NCI-H524 (cell line): ENCODE measurements at places on chromosomes 2 and 18.

DNA sequence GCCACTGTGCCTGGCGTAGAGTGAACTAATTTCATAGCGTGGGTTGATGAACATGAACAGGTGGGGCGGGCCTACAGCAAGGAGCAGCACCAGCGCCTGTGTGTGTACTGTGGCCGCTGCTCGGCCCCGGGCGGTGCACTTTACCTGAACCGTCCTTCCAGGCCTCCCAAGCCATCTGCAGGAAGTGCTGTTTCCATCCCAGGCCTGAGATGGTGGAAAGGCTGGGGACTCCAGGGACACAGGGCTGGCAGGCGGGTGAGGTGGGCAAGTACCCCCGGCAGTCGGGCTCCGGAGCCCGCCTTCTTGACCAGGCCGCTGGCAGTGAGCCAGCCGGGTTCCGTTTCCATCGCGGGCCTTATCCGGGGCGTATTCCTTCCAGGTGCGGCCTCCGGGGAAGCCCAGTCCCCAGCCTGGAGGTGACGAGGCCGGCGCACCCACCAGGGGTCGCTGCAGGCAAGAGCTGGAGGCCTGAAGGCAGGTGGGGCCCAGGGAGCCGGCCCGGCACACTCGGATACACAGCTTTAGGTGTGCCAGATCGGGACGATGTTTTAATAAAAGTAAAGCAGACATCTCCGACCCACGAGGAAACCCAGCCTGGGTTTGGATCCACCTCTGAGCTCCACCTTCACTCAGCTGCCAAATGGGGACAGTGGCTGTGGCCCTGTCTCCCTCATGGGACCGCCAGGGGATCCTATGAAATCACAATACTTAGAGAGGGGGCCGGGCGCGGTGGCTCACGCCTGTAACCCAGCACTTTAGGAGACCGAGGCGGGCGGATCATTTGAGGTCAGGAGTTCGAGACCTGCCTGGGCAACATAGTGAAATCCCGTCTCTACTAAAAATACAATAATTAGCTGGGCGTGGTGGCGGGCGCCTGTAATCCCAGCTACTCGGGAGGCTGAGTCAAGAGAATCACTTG is 22.7 kb upstream of the PDIA6 start:
- DNase-seq: peak; percentile 83

- no peak for DNase-seq
These were observed 22.2 kb downstream of the XRCC5 start for GRCh38 chr2:216131175-216131926.

GRCh38 chr2:233331536-233331935 is 22.8 kb upstream of the DGKD start:
- DNase-seq: no peak

GRCh38 chr2:234911271-234911670 is 40.5 kb upstream of the SH3BP4 start:
- no peak for DNase-seq

GRCh38 chr2:27638037-27638637 is 9.3 kb downstream of the GPN1 start:
- DNase-seq: no peak

GRCh38 chr2:26723991-26724750 is 31.6 kb downstream of the KCNK3 start:
- peak; percentile 31 for DNase-seq

DNA sequence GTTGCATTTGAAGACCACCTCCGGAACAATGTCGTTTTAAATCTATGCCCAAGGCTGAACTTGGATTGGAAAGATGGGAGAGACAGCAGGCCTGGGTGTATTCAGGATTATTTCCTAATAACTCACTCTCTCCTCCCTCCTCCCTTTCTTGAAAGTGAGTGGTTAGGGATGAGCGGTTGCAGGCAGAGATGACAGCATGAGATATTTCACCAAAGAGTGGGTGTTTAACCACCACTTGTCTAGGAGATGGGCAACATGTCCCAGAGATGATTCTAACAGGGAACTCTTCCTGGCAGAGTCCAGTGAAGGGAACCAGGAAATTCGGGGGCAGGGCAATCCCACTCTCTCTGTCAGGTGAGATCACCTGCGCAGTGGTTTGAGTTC is 123.2 kb downstream of the KCTD1 start:
- no peak for DNase-seq

GRCh38 chr2:54568876-54569321 is 112.8 kb downstream of the SPTBN1 start:
- no peak for DNase-seq

GRCh38 chr2:69959425-69959824 is 2.0 kb downstream of the ASPRV1 start:
- DNase-seq: no peak

- peak; percentile 93 for DNase-seq
These were observed 122.9 kb downstream of the ZNF521 start for GRCh38 chr18:25229081-25229480.

GRCh38 chr2:233174137-233174536 is 77.3 kb upstream of the ATG16L1 start:
- DNase-seq: no peak

- no peak for DNase-seq
These were observed 1.0 kb upstream of the PEX13 start for GRCh38 chr2:61016392-61017002.

DNA sequence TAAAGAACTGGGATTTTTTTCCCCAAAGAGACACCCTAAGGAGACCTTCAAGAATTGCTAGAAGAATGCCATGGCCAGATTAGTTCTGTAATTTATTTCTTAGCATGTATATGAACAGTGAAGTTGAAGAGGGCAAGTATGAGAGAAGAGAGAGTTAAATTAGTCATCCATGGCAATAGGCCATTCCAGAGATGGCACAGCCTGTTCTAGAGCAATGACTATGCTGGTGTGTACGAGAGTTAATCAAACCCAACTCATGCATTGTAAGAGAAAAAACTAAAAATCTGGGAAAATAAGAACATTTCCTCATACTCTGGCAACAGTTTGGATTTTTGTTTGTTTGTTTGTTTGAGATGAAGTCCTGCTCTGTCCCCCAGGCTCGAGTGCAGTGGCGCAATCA is 112.1 kb upstream of the PIK3C3 start:
- no peak for DNase-seq

GRCh38 chr2:42959234-42960001 is 167.0 kb upstream of the HAAO start:
- DNase-seq: no peak

DNA sequence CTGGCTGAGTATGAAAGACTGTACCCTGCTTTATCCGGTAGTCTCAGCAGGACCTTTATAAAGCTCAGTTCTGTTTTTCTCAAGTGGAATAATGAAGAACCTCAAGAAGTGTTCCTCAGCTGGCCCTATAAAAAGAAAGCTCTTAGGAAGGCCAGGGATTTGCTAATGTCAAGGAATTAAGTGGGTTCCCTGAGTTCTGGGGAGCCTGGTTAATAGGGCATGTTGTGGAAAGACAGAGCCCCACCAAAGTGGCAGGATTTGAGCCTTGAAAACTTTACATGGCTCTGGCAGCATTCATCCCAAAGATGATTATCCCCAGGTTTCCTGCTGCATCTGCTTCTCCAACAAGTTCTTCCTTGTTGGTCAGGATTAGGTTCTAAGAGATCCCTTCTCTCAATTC is 6.9 kb upstream of the DYSF start:
- DNase-seq: no peak

GRCh38 chr2:52383541-52383940 is 1351.6 kb upstream of the NRXN1 start:
- no peak for DNase-seq

- DNase-seq: no peak
These were observed 84.0 kb downstream of the SEPTIN10 start for GRCh38 chr2:109529532-109530449.
